Dermis microvascular lymphatic vessel endothelial cell (primary cell): ENCODE measurements at places on chromosomes 1 and 21. TPM values are rescaled to one million over a fixed set of nuclear protein-coding genes. Genes with fewer than 3 reads are reported as not detected.

The ACTL8 gene
- total RNA-seq, result not detected in 2 replicates

The SH2D2A gene
- total RNA-seq, result 0.13 TPM in 1 of 2 replicates, not detected in the other

The VASH2 gene
- 0.13 TPM in 2 replicates for total RNA-seq

DNA sequence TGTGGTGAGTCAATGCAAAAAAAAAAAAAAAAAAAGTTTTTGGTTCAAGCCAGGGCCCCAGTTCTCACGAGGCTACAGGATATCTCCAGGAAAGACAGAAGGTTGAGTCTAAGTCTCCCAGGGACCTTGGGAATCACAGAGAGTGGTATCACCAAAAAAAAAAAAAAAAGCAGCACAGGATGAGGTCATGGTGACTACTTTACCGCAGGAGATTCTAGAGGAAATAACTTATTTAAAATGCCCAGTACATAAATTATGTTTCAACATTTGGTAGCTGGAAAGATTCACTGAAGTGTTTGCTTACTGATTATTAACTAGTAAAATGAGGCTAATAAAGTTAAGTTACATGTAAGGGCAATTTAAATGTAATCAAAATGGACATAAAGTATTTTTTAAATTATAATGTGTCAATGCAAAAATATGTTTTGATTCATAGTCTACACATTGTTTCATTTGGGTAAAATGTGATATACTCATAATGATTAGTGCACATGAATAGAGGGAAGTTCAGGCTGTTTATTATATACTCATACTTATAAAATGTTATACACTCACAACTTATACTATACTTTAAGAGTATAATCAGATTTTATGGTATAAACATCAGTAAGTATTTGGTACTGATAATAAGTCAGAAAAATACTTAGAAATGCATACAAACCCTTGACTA, 84.1 kb downstream of the PLPPR5 start:
- DNase-seq, result peak; percentile 14

- DNase-seq, result peak; percentile 56
These were observed 382.5 kb downstream of the PLPP3 start for GRCh38 chr1:56196839-56197238.

GRCh38 chr1:22925111-22925510, 47.6 kb downstream of the LACTBL1 start:
- no peak for DNase-seq

GRCh38 chr1:205024679-205025078, 18.3 kb upstream of the CNTN2 start:
- DNase-seq, result no peak
